Panc1 (cell line): ENCODE measurements at places on chromosomes 1 and 21. TPM values are rescaled to one million over a fixed set of nuclear protein-coding genes. Genes with fewer than 3 reads are reported as not detected.

Gene SELL
- 0.31 TPM for total RNA-seq

Gene KRTAP19-1
- not detected for total RNA-seq

GRCh38 chr1:109850194-109850593 lies 60.5 kb upstream of the CSF1 start:
- no peak for DNase-seq

- DNase-seq, result no peak
Observed at GRCh38 chr1:119715542-119715941, 3.8 kb downstream of the PHGDH start.

DNA sequence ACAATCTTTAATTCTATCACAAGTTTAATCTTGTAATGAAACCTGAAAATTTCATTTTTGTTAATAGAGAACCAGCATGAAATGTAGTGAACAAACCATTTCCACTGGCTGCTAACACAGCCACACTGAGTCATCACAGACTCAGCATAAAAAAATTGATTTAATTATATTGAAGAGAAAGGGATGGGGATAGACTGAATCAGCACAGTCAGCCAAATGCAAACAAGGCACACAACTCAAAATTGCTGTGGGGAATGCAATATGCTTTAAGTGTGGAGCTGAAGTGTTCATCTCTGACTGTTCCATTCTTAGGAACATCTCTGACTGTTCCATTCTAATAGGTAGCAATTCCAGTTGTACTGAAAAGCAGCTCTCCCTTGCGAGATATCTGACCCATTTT lies 299.8 kb downstream of the MRPL39 start:
- no peak for DNase-seq
